ENCODE measurements at places on chromosomes 4 and X. TPM values are rescaled to one million over a fixed set of nuclear protein-coding genes. Genes with fewer than 3 reads are reported as not detected.
A peak's percentile ranks its signal among the peaks of the same experiment; 100 is the strongest.

- no peaks in the 10 kb centered on the region for H3K27me3 ChIP-seq
- H3K27ac ChIP-seq = no peak overlapping the region
- H3K4me1 ChIP-seq = no peaks in the 10 kb centered on the region
- H3K36me3 ChIP-seq = no peaks in the 10 kb centered on the region
- DNase-seq = no peak
Observed at GRCh38 chrX:140342410-140342809, 162.5 kb downstream of the SOX3 start.

DNA sequence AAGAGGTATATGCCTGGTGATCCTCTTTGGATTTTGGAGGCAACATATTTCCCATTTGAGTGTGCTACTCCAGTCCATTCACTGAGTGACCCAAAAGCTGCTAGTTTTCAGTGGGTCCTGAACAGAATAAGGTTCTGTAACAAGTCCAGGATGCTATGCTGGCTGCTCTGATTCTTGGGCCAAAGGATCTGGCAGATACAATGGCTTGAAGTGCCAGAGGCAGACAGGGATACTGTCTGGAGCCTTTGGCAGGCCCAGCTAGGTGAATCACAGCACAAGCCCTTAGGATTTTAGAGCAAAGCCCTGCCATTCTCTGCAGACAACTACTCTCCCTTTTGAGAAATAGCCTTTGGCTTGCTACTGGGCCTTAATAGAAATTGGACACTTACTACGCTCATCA lies 40.6 kb downstream of the DCHS2 start:
- H3K4me1 ChIP-seq = no peaks in the 10 kb centered on the region
- H3K36me3 ChIP-seq = no peaks in the 10 kb centered on the region
- no peak overlapping the region for H3K4me3 ChIP-seq
- no peaks in the 10 kb centered on the region for H3K27me3 ChIP-seq
- no peak overlapping the region for H3K27ac ChIP-seq

- no peaks in the 10 kb centered on the region for H3K36me3 ChIP-seq
- H3K27ac ChIP-seq = no peak overlapping the region
- no peaks in the 10 kb centered on the region for H3K27me3 ChIP-seq
- no peak overlapping the region for H3K4me3 ChIP-seq
Observed at GRCh38 chr4:4761128-4761982, 98.1 kb upstream of the MSX1 start.

DNA sequence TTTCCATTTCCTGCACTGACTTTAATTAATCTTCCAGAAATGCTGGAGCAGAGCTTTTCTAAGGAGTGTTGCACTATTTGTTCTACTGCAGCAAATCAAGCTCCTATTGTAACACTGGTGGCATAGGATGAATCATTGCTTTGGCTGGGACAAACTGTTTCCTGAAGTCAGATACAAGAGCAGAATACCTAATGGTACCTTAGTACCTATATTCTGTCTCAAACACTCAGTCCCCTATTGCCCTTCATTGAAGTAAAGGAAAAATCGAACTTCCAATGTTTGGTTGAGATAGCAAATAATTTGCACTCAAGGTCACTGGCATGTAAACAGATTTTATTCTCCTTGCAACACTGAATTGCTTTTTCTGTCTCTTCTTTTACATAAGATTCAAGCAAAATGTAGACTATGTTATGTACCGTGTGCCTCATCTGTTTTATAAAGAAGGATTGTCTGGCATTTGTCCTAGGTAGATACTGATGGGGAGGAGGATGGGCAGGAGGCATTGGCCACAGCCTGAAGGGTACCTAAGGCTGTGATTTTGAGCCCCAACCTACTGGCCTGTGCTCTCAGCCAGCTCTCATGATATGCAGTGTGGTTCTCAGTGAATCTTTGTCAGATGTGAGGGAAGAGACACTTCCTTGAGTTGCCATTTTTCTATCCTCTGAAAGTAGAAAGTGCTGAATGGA lies 141.6 kb downstream of the AASDH start:
- H3K4me3 ChIP-seq = no peak overlapping the region
- no peaks in the 10 kb centered on the region for H3K36me3 ChIP-seq
- no peak for DNase-seq
- no peaks in the 10 kb centered on the region for H3K27me3 ChIP-seq
- H3K27ac ChIP-seq = no peak overlapping the region

DNA sequence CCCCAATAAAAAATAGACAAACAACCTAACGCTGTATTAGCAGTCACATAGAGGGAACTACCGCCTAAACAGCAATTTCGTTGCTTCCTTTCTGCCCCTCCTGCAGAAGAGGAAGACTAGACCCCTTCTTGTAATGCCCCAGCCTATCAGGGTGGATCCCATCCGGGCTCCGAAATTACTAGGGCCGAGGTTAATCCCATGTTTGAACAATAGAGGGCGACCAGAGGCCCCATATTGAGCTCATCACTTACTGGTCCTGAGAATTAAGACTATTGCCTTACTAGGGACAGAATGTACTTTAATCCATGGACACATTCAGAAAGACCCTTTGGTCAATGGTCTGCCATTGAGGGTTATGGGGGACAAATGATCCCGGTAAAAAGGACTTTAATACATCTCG lies 11.8 kb upstream of the ZNF630 start:
- peak; percentile 44 for DNase-seq
- no peaks in the 10 kb centered on the region for H3K36me3 ChIP-seq
- H3K4me1 ChIP-seq = no peaks in the 10 kb centered on the region
- no peak overlapping the region for H3K27ac ChIP-seq
- no peaks in the 10 kb centered on the region for H3K27me3 ChIP-seq

DNA sequence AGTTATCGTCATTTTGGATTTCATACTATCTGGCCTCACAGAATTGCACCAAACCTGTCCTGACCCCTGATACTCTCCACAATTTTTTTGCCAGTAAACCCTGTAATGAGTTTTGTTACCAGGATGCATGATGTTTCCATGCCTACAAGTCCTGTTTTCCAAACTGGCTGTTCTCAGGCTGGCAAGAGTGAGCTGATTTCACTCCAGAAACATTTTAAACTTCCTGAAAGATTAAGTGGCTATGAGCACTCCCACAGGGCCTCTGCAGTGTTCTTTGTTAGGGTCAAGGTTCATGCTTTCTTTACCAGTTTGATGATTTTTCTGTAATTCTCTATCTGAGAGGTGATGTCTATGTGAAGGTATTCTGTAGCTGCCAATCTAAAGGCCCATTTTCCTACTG lies 31.7 kb upstream of the PDLIM3 start:
- H3K27me3 ChIP-seq = no peaks in the 10 kb centered on the region
- H3K27ac ChIP-seq = peak overlapping the region; percentile 18
- H3K4me3 ChIP-seq = no peak overlapping the region
- DNase-seq = peak; percentile 51
- H3K36me3 ChIP-seq = no peaks in the 10 kb centered on the region

GRCh38 chrX:63747331-63747730 lies 37.7 kb downstream of the ARHGEF9 start:
- peaks cover under 1% of the 10 kb centered on the region for H3K4me1 ChIP-seq
- H3K4me3 ChIP-seq = no peak overlapping the region
- no peaks in the 10 kb centered on the region for H3K36me3 ChIP-seq
- H3K27ac ChIP-seq = no peak overlapping the region

- H3K27ac ChIP-seq = no peak overlapping the region
- H3K36me3 ChIP-seq = no peaks in the 10 kb centered on the region
- peaks cover 13% of the 10 kb centered on the region for H3K4me1 ChIP-seq
- H3K4me3 ChIP-seq = no peak overlapping the region
Observed at GRCh38 chr4:155787113-155787710, 28.4 kb downstream of the GUCY1B1 start.

DNA sequence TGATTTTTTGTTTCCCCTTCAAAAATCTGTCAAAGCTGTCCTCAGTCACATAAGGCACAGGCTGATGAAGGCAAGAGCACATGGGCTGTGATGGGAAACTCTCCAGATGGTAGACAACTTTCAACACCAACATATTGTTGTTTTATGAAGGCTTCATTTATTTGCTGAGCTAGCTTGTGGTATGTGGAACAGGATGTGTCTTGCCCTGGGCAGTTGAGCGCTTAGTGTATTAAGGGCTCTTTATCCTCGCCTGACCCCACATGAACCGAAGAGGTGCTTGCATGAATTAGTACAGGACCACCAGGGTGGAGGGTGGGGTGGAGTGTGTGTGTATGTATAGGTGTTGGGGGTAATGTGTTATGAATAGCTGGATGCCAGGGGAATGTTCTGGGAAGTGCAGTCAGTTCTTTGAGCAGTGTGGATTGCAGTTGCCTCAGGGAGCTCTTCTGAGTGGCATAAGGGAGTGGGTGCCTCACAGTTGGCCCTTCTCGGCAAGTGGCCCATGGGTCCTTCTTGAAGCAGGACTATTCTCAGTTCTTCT lies 103.1 kb downstream of the PHEX start:
- H3K27me3 ChIP-seq = no peaks in the 10 kb centered on the region
- DNase-seq = peak; percentile 13
- H3K4me1 ChIP-seq = peaks cover 7% of the 10 kb centered on the region
- H3K36me3 ChIP-seq = no peaks in the 10 kb centered on the region

- no peaks in the 10 kb centered on the region for H3K36me3 ChIP-seq
- H3K27me3 ChIP-seq = no peaks in the 10 kb centered on the region
- H3K27ac ChIP-seq = no peak overlapping the region
- no peak for DNase-seq
- H3K4me1 ChIP-seq = no peaks in the 10 kb centered on the region
- H3K4me3 ChIP-seq = no peak overlapping the region
Observed at GRCh38 chrX:69761633-69762032, 145.7 kb downstream of the EDA start.

- H3K4me3 ChIP-seq = no peak overlapping the region
- DNase-seq = no peak
- H3K36me3 ChIP-seq = no peaks in the 10 kb centered on the region
- H3K4me1 ChIP-seq = no peaks in the 10 kb centered on the region
Observed at GRCh38 chr4:7625071-7625470, 190.3 kb upstream of the PSAPL1 start.

- no peaks in the 10 kb centered on the region for H3K4me1 ChIP-seq
- H3K27me3 ChIP-seq = no peaks in the 10 kb centered on the region
- H3K36me3 ChIP-seq = no peaks in the 10 kb centered on the region
- H3K27ac ChIP-seq = no peak overlapping the region
- DNase-seq = no peak
Observed at GRCh38 chr4:78811034-78811433, 34.9 kb downstream of the BMP2K start.

GRCh38 chrX:100373673-100374072 lies 36.4 kb downstream of the PCDH19 start:
- no peaks in the 10 kb centered on the region for H3K27me3 ChIP-seq
- DNase-seq = no peak
- no peak overlapping the region for H3K4me3 ChIP-seq
- H3K27ac ChIP-seq = no peak overlapping the region
- H3K36me3 ChIP-seq = no peaks in the 10 kb centered on the region

DNA sequence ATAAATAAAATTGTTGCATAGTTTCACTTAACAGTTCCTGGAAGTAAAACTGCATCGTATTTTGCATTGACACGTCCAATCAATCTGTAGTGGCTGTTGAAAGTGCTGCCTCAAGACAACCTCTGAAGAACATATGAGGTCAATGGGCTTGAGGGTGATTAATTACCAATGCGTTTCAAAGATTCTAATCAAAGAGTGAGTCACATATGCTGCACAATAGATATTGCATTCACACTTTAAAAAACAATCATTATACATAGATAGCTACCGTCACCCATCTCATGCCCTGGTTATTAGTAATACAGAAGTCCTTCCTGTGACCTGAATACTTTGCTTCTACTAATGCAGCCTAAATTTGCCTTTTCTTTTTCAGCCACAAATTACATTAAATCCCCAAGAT lies 743.3 kb upstream of the SLIT2 start:
- no peak overlapping the region for H3K27ac ChIP-seq
- DNase-seq = no peak
- no peaks in the 10 kb centered on the region for H3K36me3 ChIP-seq
- no peak overlapping the region for H3K4me3 ChIP-seq

DNA sequence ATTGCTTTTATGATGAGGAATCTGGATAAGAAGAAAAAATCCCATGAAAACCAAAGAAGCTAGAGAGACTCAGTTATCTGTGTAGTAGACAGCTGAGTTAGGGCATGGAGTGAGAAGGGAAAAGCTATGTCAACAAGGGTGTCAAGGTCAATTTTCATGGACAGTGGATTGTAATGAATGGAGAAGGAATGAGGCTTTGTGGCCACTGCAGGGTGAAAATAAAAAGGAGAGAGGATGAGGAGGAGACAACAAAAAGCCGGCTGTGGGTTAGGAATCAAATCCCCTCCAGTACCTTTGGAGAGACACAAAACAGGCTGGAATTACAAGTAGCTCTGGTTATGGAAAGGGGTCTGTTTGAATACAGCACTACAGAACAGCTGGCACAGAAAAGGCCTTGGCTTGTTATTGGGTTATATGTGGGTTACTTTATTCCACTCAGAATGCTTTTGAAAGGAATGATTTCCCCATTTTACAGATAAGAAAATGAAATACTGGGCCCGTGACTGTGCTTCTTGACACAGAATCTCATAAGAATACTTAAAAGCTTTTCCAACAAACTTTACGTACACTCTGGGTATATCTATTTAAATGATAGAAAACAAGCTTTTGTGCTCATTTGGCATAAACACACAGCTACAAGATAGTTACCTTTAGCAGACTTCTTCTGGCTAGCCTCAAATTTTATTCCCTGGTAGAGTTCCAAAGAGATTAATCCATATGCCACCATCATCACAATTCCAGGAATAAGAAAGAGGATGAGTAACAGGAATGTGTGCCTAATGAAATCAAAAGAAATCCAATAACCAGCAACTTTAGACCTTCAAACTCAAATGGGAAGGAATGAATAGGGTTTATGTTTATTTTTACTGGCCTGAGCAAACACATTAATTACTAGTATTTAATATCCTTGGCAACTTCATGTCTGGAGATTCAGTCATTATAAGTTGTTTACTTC lies 7.5 kb downstream of the CCKAR start:
- no peak overlapping the region for H3K27ac ChIP-seq
- H3K4me3 ChIP-seq = no peak overlapping the region
- DNase-seq = no peak

DNA sequence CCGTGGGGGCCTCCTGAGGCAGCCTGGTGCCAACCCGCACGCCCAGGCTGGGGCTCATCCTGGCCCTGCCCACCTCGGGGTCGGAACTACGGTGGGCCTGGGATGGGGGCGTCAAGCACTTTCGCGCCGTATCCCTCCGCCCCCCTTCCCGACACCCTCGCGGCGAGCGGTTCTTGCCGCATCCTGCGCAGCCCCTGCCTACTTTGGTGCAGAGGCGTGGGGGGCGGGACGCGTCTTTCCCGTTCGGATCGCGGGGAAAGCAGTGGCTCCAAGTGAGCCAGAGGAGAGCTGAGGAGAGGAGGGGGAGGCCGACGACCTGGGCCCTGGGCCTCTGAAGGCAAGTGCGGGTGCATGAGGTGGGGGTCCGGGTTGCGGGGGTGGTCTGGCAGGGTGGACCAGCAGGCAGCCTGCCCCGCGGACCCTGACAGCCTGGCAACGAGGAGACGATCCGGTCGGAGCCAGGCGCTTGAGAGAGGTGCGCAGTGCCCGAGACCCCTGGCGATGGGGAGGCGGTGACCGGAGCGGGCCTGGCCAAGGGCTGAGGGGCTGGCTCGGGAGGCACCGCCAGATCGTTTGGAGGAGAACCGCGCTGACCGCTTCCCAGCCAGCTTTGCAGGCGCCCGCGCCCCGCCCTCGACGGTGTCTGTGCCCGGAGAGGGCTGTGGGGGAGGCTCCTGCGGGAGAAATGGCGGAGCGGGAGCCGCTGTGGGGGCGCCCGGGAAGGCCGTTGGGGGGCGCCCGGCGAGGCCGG lies at the start of gene GPRASP2:
Gene GPRASP2, plus strand, starts transcription at position 233 of the 751 bp plus-strand sequence. CDS start 2,422 bp downstream, outside the sequence.
- peaks cover 9% of the 10 kb centered on the region for H3K4me1 ChIP-seq
- peak; percentile 51 for DNase-seq
- H3K27me3 ChIP-seq = no peaks in the 10 kb centered on the region
- H3K36me3 ChIP-seq = no peaks in the 10 kb centered on the region
- peak within 1 kb of the TSS; percentile 28 for H3K4me3 ChIP-seq
- H3K27ac ChIP-seq = peak within 1 kb of the TSS; percentile 75

The RBM46 gene
- not detected for total RNA-seq

The STK32B gene
- 1.3 TPM for total RNA-seq

The NAA11 gene
- total RNA-seq = not detected

The F8A2 gene
- total RNA-seq = 7.6 TPM

The PDE6B gene
- not detected for total RNA-seq

The MAGEA4 gene
- not detected for total RNA-seq

The AADAT gene
- total RNA-seq = 5.3 TPM
